Stimulated activated CD8-positive, alpha-beta memory T cell treated with anti-CD3 and anti-CD28 coated beads, Interleukin-4, amount 100 ng/mL, for 1 hour (primary cell): ENCODE measurements at places on chromosomes 3 and 15.

- DNase-seq, result no peak
These were observed 10.0 kb upstream of the USP3 start for GRCh38 chr15:63494408-63494807.

- no peak for DNase-seq
These were observed 187.5 kb downstream of the SPATA16 start for GRCh38 chr3:172953571-172953970.

DNA sequence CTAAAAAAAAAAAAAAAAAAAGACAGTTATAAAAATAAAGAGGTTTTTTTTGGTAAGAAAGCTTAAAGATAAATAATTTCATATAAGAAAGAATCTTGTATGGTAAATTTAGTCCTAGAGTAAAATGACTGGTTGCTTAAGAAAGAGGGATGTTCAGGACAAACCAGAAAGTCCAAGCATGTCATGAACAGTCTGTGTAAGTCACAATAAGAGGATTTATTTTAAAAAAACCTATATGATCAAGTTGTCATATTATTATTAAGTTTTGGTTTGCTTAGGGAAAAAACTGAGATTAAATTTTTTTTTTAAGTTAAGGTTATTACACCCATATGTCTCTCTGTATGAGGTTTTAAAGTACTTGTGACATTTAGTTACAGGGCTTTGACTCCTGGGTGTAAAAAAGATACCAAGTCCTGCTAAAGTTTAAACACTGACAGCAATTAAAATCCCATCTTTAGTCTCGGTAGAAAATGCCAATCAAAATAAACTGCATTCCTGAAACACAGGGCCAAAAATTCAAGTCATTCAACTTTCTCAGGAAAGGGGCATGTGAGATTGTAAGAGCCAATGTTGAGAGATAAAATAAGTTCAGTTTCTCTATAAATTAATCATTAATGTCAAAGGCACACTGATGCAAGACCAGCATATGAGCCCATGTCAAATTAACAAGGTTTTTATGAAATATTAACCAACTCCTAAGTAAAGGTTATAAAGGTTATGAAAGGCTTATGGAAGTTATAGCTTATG, 8.5 kb upstream of the BDH1 start:
- DNase-seq, result no peak

DNA sequence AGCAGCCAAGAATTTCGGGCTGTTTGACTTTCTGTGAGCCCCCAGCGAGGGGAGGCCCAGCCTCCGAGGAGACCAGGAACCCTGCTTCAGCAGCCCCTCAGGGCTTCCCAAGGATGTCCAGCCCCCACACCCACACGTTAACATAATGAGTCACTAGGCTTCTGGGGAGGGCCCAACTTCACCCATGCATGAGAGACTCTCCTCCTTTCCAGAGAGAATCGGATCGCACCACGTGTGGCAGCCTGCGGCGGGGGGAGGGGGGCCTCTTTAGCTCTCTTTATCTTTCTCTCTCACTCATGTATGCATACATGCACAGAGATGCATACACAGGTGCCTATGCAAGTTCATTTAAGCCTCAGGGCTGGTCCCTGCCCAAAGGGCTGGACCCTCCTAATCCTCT, 3.1 kb upstream of the AP2M1 start:
- DNase-seq, result no peak

GRCh38 chr3:37068031-37068430, 74.7 kb downstream of the MLH1 start:
- DNase-seq, result no peak

GRCh38 chr15:91922646-91923547, 69.4 kb downstream of the SLCO3A1 start:
- DNase-seq, result no peak

- no peak for DNase-seq
These were observed 73.8 kb downstream of the TLE3 start for GRCh38 chr15:70023769-70024491.

DNA sequence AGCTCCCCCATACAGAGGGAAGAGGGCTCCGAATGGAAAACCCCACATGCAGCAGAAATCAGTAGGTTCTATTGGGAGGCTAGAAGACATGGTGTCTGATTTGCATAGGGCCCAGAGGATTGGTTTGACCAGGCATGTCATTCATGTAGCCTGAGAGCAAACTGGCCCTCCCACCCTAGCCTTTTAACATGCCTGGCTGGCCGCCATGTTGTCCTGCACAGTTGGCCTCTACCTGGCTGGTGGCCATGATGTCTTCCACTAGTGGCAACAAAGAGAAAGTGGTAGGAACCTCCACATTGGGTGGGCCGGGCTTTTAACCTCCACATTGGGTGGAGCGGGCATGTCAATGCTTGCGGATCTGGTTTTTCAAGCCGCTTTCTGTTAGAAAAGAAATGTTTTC, 312.1 kb downstream of the TAFA4 start:
- no peak for DNase-seq

- DNase-seq, result no peak
These were observed 3.2 kb downstream of the CTDSPL start for GRCh38 chr3:37864904-37865303.

DNA sequence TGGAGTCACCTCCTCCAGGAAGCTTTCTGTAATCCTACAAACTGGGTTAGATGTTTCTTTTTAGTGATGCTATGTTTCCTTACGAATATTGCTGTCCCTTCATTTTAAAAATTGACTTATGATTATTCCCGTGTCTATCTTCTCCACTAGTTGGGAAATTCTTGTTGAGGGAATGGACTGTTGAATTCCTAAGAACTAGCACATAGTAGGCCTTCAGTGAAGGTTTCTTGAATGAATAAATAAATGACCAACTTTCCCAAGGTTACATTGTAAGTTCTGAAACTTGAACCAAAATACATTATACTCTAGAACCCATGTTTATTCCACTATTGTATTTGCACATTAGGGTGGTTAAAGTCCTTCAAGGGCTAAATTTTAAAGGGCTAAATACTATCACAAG, 812 bp upstream of the IL20RB start:
- DNase-seq, result no peak

GRCh38 chr15:78399091-78399490, 38.9 kb upstream of the IREB2 start:
- no peak for DNase-seq

DNA sequence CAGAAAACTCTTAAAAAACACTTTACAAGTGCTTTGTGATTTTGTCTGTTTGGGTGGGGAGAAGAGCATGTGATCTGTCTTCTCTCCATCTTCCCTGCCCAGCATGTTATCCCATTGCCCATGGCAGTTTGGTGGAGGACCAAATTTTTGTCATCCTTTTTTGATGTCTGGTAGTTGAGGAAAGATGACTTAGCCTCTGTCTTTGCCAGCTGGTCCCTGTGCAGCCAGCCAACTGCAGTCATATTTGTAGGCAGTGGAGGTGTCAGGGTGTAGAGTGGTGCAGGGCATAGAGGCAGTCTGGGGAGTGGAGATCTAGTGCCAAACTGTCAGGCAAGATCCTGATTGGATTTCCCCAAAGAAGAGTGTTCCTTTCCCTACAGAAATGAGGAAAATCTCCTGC, 40.7 kb downstream of the GASK1A start:
- no peak for DNase-seq

GRCh38 chr3:46559091-46559704, 6.9 kb downstream of the LRRC2 start:
- no peak for DNase-seq

DNA sequence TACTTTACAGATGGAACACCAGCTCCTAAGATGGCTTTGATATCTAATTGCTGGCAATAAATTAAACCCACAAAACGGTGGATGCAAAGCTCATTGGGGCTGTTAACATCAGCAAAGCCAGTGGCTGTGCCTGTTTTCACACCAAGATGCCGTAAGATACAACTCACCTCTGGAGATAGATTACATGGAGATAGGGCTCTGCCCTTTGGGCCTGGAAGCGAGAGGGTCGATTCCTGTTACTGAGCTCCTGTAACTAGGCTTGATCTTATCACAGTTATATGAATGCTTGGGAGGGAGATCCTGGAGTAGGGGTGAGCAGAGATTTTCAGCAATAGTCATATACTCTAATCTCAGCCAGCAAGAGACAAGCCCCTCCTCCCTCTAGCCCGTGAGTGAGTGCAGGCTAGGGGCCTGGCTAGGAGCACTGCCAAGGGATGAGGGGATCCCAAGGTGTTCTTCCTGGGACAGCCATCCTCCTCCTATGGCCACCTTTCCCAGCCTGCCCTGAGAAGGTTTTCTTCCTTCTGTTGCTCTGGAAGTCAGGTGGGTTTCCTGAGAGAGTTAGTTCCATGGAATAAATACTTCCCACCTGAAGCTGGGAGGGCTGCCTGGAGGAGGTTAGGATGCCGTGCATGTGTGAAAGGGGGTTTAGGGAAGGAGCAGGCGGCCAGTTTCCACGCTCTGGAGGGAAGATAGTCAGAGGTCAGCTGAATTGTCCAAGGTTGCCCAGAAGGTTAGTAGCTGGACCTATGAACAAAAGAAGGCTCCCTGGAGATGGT, 18.1 kb upstream of the DOCK3 start:
- DNase-seq, result no peak

DNA sequence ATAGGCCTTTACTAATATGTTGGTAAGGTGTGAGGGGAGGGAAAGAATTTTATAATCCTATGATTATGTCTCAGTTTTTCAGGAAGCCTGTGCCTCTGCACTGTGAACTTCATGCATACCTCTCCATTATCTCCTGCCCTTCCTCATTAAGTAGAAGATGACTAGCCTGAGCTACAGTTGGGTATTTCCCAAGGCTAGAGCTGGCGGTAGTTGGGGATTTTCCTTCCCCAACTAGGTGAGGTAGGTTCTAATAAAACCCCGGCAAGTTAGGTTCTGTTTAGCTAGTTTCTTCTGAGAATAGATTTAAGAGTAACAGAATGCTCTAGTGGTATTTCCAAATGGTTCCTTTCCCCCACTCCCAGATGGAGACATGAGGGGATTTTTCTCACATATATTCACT, 414.5 kb downstream of the GRM7 start:
- DNase-seq, result no peak

DNA sequence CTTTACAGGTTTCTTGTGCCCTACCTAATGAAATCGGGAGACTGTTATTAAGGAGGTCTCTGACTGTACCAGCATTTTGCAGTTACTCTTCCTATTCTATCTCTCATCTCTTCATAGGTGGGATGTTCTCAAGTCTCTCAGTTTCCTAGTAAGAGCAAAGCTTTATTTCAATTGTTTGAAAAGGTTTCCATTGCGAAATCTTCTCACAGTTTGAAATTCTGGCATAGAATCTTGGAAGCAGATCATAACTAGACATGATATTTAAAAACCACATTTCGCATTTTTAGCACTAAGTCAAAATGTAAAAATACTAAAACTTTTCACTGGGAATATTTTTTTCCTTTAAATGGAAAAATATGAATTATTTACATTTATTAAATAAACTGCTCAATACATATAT, 1311.4 kb downstream of the ROBO2 start:
- no peak for DNase-seq

GRCh38 chr15:55782901-55783300, 39.9 kb upstream of the PRTG start:
- no peak for DNase-seq

- DNase-seq, result no peak
These were observed 20.9 kb downstream of the TP63 start for GRCh38 chr3:189652042-189652441.

GRCh38 chr3:173750095-173750494, 352.6 kb downstream of the NLGN1 start:
- no peak for DNase-seq

GRCh38 chr3:141544697-141545096, 57.9 kb downstream of the RASA2 start:
- no peak for DNase-seq

DNA sequence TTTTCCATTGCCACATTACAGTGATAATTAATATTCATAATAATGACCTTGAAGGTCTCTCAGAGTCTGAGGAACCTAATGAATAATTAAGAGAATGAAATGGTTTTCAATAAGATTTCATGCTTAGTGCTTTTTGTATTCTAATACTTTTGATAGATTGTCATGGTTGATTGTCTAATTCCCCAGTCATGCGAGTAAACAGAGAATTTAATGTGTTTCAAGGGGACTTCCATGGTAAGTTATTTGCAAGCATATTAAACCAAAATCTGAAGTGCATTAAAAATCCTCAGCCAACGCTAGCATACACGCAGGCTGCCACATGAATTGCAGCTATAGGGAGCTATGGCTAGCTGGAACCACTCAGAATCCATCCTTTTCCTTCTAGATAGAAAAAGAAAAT, 18.9 kb upstream of the ANO10 start:
- no peak for DNase-seq

GRCh38 chr3:181808053-181808452, 96.3 kb downstream of the SOX2 start:
- no peak for DNase-seq

GRCh38 chr15:31031471-31032067, 40.1 kb upstream of the MTMR10 start:
- DNase-seq, result no peak

DNA sequence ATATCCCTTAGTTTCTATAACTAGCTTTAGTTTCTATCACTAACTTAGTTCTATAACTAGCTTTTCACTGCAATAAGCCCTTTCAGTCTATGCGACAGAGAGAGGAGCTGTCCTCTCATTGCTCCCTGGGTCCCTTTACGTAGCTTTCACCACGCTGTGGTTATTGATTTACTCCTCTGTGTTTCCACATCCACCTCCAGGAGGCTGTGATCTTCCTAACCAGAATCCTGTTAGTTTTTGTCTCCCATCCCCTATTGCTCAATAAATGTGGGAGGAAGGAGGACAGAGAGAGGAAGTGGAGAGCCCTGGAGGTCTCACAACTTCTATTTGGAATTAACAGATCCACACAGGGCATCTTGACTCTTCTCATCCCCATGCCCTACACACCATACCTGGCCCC, 1036.1 kb downstream of the MCTP2 start:
- no peak for DNase-seq

GRCh38 chr3:184937611-184938010, 125.6 kb downstream of the VPS8 start:
- no peak for DNase-seq

DNA sequence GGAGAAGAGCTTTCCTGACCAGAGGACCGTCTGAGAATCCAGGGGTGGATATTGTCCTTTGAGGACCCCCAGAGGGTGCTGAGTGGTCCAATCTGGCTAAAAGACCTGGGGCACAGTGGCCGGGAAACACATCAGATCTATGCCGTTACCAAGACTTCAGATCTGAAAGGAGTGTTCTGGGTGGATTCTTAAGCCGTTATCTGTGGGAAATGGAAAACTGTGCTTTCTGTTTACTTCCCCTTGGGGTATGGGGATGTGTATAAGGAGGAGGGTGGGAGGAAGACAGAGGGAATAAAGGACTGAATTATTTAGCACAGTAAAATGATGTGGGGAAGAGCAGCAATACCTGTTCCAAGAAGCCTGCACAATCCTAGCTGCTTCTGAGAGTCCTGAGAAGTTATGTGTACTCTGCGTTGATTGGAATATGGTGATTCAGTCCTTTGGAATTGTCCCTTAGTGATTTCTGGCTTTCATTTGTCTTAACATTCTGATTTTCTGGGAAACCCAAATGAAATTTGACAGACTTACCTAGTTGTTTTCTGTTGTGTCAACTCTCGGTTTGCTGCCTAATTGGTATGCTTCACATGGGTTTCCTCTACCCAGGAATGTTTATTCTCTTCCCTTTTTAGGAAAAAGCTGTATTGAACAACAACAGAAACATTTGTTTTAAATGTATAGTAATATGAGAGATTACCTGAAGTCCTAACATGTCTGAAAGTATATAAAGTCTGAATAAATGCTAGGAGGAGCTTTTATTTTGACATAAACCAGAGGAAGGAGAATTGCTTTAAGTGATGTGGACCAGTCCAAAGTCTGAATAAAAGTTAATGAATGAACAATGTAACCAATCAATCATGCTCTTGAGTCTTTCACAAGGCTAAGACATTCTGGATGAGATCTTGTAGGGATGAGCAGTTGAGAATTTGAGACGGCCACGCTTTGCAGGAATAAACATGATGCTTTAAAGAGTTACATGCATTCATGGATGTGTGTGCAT, 427.1 kb upstream of the C2CD4B start:
- DNase-seq, result no peak

GRCh38 chr3:103818800-103819199, 1384.0 kb downstream of the ZPLD1 start:
- no peak for DNase-seq
